ENCODE measurements at places on chromosomes 4 and X.

DNA sequence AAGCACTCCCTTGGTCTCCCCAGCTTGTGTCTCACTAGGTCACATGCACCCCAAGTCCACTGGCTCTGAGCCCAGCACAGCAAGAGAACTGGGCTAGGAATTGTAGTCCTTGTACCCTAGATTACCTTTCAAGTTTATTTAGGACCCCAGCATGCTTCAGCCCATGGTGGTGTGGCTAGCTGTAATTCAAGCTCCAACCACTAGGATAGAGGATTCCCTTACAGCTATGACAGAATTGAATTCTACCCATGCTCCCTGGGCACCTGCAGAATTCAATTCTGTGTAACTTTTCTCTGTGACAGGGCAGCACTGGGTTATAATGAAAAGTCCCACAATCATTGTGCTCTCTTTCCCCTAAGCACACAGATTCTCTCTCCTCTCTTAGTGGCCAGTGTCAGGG, 253.8 kb upstream of the DMD start:
- DNase-seq: no peak

- no peak for DNase-seq
Observed at GRCh38 chr4:90419124-90419711, 292.0 kb downstream of the CCSER1 start.

DNA sequence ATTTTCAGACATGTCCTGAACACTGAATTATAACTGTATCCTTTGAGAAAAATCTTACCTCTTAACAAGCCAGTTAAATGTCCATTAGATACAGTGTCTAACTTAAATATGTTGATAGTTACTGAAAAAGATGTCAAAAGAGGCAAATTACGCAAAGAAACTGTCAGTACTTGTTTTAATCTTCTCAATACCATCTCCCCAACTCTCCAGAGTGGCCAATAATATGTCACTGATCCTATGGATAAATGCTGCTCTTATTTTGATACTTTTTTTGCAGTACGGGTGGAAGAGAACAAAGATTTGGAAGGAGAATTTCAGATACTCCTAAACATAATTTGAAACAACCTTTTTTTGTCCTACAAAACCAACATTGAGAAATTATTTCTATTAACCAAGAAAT, 192.7 kb downstream of the CBR4 start:
- DNase-seq: no peak

DNA sequence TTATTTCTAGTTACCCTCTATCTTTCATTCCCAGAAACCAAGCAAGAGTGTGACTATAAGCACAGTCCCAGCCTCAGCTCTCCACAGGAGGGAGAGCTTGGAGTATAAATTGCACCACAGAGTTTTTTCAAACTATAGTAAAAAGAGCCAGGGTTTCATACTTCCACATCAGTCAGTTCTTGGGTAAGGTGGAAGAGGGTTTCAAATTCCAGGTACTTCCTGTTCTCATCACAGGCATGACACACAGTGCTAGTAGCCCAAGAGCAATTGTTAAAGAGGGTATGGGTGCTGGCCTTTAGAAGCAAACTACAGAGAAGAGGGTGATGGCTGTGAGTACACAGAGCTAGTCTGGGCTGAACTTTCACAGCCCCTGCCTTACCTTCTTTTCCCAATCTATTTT, 5.7 kb upstream of the IL1RAPL1 start:
- DNase-seq: no peak

DNA sequence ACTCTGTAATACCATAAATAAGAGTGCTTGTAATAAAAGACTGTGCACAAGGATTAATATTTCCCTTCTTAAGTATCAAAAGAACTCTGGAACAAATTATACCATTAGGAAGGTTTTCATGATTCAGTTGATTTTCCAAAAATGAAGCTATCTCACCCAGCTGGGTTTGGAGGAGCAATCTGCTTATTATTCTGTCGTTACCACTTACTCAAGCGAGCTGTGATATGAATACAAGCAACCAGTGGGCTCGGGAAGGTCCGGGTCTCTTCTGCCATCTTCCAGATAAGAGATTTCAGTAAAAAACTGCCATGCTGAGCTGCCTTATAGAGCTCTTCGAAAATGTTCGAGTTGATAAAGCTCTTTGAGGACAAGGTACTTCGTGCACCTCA, 15.3 kb downstream of the SMIM20 start:
- no peak for DNase-seq

All from stimulated activated CD8-positive, alpha-beta memory T cell treated with anti-CD3 and anti-CD28 coated beads, Interleukin-7, amount 100 ng/mL, for 48 hours (primary cell).